ENCODE measurements at places on chromosomes 7 and 10.

DNA sequence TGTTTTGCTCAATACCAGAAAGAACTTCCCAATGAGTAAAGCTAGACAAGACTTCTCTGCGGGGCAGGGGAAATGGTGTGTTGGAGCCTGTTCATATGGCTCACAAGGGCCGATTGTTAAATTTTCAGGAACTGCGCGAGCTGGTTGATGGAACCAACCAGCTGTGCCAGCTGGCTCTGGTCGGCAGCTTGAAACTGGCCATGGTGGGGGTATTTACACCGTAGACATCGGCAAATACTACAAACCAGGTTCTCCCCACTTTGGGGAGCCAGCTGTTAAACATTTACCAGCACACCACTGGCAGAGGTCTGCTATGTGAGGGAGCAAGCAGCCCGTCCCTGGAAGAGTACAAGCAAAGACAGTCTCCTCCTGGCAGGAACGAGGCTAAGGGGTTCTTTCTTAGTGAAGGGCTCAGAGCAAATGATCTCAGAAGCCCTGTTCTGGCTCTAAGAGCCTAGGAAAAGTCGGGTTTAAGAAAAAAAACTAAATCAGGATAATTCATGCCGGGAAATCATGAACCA lies 8.8 kb upstream of the ZMIZ1 start:
- DNase-seq, result no peak

DNA sequence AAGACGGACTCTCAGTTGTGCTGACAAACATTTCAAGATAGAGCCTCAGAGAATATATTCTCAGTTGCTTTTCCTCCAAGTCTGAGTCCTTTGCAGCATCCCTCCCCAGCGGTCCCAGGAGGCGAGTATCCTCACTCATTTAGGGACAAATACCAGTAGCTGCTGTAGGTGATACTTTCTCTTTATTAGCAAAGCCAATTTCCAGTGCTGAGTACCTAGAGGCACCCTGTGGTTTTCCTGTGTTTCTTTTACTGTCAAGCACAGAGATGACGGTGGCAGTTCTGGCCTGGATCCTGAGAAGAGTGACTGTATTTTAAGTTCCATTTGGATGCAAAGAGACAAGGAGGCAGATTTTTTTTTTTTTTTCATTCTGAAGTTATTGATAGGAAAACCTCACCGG lies 1058.4 kb downstream of the SORCS3 start:
- no peak for DNase-seq

DNA sequence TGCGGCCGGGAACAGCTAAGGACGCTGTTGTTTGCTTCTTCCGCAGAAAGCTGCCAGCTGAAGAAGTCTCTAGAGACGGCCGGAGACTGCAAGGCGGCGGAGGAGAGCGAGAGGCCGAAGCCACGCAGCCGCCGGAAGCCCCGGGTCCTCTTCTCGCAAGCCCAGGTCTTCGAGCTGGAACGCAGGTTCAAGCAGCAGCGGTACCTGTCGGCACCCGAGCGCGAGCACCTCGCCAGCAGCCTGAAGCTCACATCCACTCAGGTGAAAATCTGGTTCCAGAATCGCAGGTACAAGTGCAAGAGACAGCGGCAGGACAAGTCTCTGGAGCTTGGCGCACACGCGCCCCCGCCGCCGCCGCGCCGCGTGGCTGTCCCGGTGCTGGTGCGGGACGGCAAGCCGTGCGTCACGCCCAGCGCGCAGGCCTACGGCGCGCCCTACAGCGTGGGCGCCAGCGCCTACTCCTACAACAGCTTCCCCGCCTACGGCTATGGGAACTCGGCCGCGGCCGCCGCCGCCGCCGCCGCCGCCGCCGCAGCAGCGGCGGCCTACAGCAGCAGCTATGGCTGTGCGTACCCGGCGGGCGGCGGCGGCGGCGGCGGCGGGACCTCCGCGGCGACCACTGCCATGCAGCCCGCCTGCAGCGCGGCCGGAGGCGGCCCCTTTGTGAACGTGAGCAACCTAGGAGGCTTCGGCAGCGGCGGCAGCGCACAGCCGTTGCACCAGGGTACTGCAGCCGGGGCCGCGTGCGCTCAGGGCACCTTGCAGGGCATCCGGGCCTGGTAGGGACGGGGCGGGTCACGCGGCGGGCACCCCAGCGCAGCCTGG lies 2.4 kb downstream of the NKX2-3 start:
- DNase-seq, result no peak

DNA sequence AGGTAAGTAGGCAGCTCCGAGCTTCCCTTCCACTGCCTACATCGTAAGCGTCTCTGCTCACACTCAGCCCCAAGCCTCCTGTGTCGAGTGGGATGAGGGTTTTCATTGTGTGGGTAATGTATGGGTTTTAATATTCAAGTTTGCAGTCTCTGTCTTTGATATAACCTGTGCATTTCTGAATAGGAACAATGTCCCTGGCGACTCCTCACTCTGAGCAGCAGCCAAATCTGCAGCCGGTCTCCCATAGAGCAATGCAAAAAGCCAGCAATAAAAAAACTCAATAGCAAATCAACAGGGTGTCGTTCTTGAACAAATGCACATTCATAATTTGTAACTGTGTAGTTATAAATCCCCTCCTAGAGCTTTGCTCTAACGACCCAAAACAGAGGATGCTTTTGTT lies 33.4 kb downstream of the PPP1R17 start:
- DNase-seq, result no peak

GRCh38 chr7:73988197-73988596 lies 39.8 kb upstream of the ELN start:
- no peak for DNase-seq

GRCh38 chr7:64101126-64101942 lies 56.1 kb downstream of the ZNF727 start:
- DNase-seq, result no peak

DNA sequence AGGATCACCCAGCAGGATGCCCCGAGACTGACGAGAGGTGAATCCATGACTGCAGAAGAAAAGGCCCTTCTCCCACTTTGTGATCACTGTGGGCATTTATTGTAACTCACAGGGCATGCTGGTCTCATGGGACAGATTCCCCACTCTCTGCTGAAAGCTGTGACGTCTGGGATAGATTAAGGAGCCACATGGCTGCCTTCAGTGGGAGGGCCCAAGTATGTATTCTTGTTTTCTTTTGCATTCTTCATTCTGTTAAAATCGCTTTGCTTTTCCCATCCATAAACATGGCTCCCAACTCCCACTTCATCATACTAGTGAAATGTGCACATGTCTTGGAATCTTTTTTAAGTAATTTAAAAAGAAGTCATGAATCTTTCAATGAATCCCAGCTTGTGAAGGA lies 67.2 kb downstream of the FAM107B start:
- DNase-seq, result no peak

DNA sequence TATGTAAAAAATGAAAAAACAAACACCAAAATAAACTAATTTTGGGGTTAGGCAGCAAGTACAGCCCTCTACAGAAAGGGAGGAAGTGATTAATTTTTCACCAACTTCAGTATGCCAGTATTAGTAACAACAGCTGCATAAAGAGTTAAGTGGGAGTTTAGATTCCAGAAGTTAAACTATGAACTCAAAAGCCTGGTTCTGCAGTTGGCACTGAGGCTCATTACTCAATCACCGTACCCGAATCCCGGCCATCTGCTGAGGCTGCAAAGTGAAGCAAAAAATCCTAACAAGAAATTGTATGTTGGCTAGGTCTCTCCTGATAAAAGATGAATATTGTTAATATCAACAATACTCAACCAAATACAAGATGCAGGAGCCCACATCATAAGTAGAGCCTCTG lies 4.0 kb downstream of the NUDT5 start:
- DNase-seq, result no peak

DNA sequence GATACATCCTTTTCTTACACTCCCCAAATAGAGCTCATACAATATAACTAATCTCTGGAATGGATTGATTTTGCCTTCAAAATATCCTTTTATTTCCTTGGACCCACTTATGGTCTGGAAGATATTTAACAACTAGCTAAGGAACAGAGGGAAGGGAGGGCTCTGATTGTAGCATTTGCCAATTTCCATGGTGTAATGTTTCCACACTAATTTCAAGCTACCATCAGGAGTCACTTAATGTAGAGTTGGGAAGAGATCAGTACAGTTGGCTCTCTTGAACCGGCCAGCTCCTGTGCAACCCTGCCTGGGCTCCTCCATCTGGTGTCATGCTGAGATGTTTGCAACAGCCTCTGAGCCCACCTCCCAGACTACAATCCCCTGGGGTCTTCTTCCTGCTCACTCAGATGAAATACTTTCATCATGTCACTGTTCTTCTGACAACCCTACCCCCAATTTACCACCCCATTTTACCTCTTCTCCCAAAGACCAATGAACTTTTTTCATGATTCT lies 8.0 kb upstream of the IL6 start:
- DNase-seq, result no peak

- no peak for DNase-seq
Measured at GRCh38 chr7:39888171-39888853, 61.7 kb upstream of the CDK13 start.

- DNase-seq, result no peak
Measured at GRCh38 chr10:26593896-26594295, 103.6 kb upstream of the PDSS1 start.

DNA sequence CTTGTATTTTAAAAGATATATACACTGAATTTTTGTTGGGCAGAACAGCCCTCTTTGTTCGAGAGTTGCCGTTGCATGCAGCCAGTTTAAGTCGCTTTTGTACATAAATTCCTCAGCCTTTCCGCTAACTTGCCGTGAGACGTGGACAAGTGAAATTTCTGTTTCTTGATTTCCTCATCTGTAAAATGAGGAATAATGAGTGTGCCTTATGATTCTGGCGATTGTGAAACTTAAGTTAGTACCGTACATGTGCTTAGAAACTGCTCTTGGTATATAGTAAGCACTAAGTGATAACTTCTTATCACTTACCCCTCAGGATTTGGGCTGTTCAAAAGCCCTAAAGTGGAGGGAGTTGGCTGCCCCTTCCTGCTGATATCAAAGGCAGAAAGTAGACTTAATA lies 1.4 kb downstream of the CCNJ start:
- no peak for DNase-seq

DNA sequence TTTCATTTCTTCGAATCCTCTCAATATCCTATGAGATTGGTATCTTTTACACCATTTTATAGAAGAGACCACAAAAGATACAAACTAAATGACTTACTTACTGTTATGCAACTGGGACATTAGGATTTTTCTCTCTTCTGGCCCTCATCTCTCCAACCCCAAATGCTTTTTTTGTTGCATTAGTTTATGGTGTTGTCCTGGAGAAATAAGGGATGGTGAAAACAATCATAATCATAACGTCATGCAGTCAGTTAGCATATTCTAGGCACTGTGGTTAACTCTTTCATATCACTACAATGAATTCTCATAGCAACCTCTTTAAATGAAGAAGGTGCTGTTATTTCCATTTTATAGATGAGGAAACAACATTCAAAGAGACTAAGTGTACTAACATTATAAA lies 104.6 kb downstream of the PON1 start:
- no peak for DNase-seq

DNA sequence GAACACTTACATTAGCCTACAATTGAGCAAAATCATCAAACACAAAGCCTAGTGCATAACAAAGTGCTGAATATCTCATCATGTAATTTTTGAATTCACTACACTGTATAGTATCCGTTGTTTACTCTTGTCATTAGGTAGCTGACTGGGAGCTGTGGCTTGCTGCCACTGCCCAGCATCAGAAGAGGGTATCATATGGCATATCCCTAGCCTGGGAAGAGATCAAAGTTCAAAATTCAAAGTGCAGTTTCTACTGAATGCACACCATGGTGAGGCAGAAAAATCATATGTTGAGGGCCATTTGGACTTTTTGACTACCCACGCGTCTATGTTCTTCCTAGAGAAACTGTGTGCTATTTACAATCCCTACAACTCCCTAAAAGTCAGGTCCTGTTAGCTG lies 7.5 kb upstream of the ZC3HAV1 start:
- no peak for DNase-seq

DNA sequence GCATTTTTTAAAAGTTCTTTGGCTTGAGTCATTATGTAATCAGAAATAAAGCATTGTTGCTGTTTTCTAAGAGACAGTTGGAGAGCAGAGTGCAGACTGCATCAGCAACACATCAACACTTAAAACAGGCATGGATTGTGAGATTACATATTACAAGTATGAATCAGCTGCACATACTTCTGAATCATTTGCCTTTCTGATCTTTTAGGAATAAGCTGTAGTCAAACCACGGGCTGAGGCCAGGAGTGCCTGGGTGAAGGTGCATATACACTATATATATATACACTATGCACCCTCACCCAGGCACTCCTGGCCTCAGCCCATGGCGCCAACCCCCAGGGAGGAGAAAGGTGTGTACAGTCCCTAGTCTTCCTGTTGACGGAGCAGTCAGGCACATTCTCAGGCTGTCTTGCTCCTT lies 52.4 kb upstream of the DLX6 start:
- DNase-seq, result no peak

GRCh38 chr10:111139567-111139966 lies 62.7 kb downstream of the ADRA2A start:
- no peak for DNase-seq

GRCh38 chr10:1520909-1521565 lies 216.3 kb downstream of the ADARB2 start:
- no peak for DNase-seq

DNA sequence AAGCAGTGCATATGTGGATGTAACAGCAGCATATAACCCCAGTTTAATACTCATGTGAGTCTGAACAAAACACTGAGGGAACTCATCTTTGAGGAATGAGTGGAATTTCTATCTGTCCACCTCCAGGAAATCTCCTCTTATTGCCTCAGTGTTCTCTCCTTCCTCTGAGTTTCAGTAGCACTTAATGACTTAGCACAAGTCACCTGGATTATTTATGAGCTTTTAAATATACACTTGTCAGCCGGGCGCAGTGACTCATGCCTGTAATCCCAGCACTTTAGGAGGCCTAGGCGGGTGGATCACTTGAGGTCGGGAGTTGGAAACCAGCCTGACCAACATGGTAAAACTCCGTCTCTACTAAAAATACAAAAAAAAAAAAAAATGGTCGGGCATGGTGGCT lies 4.3 kb downstream of the LRRC20 start:
- DNase-seq, result no peak

GRCh38 chr10:119414081-119414611 lies 128.4 kb downstream of the RGS10 start:
- DNase-seq, result no peak

- no peak for DNase-seq
Measured at GRCh38 chr10:54843085-54843646, 42.1 kb upstream of the PCDH15 start.

- no peak for DNase-seq
Measured at GRCh38 chr10:352476-353235, 217.4 kb downstream of the ZMYND11 start.

DNA sequence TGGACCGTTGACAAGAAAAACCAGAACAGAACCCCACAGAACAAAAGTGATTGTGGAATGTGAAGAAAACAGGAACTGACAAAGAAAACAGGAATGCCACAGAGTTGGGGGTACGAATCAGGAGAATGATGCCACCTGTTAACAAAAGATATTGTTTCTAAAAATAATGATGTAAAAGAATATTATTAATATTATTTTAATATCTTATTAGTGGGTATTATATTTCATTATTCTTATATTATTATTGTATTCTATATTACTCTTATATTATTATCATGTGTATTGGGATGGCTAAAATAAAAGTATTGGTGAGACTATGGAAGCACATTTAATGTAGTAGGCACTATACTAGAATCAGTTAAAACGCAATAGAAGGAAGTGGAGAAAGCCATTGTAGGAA lies 659.0 kb upstream of the PCDH15 start:
- no peak for DNase-seq

GRCh38 chr7:11427686-11428273 lies 404.2 kb downstream of the THSD7A start:
- no peak for DNase-seq
